ENCODE measurements at places on chromosomes 12 and 14.

DNA sequence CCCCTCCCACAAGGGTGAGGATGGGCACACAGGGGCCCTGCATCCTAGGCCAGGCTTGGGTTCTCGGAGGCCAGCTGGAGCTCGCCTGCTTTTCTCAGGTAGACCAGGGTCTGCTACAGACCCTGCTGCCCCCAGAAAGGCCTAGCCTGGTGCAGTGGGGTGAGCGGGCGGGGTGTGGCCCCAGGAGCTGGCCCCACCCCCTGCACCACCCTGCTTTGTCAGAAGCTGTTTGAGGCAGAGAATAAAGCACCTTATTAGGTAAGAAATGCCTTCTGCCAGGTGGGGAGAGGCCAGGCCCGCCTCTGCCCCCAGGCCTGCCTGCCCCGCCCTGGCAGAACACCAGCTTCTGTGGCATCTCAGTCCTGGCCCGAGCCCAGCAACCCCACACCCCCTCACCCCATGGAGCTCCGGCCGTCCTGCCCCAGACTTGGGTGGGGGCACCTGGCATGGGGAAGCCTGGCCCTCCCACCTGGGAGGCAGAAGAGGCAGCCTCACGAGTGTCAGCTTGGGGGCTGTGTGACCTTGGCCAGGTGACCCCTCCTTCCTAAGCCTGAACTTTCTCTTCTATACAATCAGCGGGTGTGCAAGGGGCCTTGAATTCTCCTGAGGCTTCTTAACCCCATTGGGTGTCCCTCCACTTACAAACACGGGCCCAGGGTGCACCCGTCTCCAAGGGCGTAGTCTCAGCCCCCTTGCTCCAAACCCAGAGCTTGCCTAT lies 43.2 kb downstream of the KRT80 start:
- peak; percentile 91 for DNase-seq

DNA sequence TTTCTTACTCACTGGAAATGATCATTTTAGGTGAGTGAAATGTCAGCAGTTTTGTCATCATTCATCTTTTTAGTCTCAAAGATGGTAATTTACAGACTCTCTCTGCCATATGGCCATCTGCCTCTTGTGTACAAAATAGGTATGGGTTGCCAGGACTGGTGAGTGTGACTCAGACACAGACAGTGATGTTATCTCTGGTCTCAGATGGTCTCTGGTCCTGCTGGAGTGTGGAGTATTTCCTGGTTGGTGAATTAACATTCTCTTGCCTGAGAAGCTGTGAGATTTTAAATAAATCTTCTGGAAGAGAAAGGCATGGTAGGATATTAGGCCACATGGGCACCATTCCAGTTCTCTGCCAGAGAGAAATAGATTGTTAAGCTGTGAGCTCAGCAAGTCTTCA lies 207.0 kb downstream of the ATP23 start:
- DNase-seq, result no peak

- no peak for DNase-seq
Measured at GRCh38 chr12:12872934-12873275, 18.5 kb upstream of the GPRC5A start.

GRCh38 chr12:50948798-50949197 lies 3.5 kb upstream of the HIGD1C start:
- no peak for DNase-seq

DNA sequence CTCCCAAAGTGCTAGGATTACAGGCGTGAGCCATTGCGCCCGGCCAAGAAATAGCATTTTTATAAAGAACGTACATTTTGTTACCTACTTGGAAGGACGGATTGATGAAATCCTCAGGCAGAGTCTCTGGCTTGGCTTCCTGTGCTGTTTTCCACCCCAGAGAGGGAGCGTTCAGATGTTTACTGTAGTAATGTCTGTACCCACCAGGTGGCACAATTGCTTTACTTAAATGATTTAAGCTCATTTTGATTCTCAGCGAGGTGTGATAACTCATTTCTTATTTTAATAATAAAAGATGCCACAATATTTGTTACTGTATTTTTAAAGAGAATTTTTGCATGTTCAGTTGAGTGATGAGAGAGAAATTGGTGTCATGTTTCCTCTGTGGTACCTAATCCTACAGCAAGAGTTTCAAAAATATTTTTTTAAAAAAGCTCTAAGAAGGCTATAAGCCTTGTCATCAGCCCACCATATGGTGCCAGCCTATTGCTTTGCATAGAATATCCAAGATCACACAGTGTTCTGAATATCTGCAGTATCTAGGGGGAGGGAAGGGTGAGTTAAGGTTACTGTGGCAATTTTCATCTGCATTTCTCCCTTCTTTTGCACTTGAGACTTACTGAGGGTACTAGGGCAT lies 82.6 kb upstream of the TRAF3 start:
- DNase-seq, result peak; percentile 59

DNA sequence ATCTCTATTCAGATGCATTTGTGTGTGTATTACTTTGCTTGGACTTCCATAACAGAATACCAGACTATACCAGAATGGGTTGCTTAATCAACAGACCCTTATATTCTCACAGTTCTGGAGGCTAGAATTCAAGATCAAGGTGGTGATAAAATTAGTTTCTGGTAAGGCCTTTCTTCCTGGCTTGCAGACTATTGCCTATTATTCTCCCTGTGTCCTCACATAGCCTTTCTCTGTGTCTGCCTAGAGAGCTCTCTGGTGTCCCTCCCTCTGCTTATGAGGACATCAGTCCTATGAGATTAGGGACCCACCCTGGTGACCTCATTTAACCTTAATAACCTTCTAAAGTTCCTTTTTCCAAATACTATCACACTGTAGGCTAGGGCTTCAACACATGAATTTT lies 106.0 kb downstream of the FAR2 start:
- DNase-seq, result no peak

DNA sequence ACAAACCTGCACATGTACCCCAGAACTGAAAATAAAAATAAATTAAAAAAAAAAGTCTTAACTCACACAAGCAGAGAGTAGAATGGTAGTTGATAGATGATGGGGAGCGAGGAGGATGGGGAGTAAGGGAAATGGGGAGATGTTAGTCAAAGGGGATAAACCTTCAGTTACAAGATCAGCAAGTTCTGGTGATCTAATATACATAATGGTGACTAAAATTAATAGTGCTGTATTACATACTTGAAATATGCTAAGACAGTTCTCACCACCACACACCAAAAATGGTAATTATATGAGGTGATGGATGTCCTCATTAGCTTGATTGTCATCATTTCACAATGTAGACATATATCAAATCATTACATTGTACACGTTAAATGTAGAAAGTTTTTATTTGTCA lies 3.2 kb upstream of the C12orf42 start:
- DNase-seq, result no peak

- peak; percentile 87 for DNase-seq
Measured at GRCh38 chr12:131229426-131230339, 276.0 kb downstream of the ADGRD1 start.

DNA sequence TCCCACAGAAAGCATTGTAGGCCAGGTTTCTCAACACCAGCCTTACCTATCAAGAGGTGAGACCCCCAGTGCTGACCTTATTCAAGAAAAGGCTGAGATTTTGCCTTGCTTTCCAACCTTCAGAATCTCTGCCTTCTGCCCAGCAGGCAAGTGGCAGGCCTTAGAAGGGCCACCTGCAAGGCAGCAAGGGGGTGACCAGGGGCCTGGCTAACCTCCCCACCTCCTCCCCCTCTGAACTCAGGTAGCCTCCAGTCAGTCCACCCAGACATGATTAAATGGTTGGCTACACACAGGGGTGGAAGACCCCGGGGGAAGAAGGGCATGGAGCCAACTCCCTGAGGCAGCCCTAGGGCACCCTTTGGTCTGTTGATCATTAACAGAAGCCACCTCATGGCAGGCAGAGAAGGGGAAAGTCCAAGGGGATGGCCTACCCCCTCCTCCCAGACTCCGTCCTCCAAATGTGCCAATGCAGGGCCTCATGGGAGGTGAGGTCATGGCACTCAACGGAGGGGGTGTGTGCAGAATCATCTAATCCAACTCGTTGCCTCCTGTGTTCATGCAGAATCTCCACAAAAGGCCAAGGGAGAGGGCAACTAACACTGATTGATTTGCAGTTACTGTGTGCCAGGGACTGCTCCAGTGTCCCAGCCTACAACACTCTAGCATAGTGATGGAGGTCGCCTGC lies 8.5 kb downstream of the ZFP36L1 start:
- no peak for DNase-seq

DNA sequence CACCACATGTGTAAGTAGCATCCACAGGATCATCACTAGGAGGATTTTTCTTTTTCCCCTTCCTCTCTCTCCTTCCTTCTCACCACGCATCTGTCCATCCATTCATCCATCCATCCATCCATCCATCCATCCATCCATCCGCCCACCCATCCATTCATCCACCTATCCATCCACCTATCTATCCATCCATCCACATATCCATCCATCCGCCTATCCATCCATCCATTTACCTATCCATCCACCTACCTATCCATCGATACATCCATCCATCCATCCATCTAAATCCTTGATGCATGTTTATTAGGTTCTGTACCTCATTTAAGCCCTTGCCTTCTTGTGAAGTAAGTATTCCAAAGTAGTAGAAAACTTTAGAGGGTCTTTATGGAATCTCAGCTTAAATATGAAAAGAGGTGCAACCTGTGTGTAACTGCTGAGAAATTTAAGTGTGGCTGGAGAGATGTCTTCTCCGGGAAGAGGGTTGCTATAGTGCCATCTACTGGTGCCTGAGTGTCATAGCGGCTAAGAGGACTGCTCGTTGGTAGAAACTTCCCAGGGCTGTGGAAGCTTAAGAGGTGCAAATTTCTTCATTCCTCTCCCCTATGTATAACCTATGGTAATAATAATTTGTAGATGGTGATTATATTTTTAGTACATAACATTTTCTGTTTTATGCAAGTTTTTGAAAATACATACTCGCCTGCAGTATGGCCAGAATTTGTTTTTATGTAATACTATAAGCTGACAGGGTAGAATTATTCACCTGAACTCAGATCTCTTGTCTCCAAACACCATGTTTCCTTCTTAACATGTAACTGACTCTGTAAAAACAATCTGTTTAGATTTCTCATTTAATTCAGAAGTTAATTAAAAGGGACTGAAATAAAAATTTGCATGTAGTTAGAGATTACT lies 46.0 kb downstream of the MYO1H start:
- peak; percentile 46 for DNase-seq

DNA sequence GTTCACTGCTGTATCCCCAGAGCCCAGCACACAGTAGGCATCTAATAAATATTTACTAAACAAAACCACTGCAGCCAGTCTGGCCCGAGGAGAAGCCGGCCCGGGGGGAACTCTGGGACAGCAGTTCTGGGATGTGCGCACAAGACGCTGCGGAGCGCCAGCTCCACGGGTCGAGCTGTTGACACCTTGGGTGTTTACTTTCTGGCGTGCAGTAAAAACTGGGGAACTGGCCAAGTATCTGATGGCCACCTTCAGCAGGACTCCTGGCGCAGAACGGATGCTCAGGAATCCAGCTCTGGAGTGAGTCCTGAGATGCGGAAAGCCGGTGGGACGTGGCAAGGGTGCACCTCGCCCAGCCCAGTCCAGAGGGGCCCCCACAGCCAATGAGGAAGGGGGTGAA lies 65.6 kb downstream of the NCOR2 start:
- no peak for DNase-seq

DNA sequence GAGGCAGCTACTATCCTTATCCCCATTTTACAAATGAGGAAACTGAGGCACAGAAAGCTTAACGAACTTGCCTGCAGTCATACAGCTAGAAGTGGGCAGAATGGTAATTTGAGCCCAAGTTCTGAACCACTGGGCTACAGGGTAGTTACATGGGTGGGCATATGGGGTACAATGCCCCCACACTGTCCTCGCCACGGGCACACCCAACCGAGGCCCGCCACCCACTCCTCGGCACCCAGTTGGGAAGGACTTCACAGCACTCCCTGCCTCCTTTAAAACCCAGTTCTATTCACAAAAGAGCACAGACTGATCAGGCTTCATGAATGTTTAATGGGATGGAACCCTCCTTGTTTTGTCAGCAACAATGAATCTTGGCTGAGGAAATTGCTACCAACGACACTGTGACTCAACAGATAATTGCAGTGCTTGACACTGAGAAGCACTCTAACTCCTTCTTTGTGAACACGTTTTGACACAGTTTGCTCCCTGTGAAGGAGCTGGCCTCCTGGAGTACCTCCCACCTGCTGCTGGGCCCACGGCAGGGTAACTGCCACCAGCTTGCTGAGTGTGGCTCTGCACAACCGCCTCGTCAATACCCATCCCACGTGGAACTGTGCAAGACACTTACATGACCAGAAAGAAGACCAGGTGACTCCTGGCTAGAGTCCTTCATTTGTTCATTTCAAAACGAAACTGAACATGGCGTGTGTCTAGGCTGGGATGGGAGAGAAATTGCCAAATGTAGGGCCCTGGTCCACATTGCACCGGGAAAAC lies 63.5 kb downstream of the CLMN start:
- DNase-seq, result no peak

DNA sequence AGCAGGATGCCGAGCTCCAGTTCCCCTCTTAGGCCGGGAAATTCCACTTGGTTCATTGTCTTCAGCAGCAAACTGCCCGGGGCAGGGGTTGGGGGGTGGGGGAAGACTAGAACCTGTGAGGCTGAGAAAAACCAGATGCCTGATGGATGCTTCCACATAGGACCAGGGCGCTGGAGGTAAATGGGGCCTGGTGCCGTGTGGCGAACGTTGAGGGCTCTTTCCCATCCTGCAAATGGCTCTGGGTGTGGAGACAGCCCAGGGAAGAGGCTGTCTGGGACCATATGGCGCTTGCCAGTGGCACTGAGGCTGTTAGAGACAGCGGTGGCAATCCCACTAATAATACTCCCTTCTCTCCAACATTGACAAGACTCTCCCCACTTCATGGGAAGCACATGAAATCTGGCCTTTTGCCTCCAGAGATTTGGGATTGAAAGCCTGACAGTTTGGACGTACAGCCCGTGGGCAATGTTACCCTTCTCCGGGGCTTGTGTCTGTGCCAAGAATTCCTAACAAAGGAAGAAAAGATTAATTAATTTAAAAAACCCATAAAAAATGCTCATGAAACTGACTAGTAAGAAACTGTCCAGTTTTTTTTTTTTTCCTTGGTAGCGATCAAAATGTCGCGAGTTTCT lies 44.5 kb downstream of the MAP1LC3B2 start:
- no peak for DNase-seq

DNA sequence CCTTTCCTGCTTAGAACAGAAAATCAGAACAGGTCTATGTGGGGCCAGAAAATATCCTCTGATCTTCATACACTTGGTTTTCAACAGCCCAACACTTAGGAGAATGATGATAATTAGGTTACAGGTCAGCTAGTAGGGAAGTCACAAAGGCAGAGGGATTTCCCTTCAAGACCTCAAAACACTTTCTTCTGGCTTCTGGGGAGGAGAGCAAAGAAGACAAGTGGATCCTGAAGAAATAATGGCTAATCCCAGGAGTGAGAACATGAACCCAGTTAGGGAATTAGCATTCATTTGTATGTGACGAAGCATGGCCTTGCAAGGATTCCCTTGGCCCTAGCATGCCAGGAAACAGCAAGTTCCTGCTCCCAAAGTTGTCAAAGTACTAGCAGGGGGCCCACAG lies 223.3 kb downstream of the BCAT1 start:
- DNase-seq, result no peak

GRCh38 chr12:129550353-129550752 lies 353.5 kb downstream of the TMEM132D start:
- no peak for DNase-seq
